Activated CD8-positive, alpha-beta T cell treated with anti-CD3 and anti-CD28 coated beads, Interleukin-2, amount 10 ng/mL, durations not matched to agents 7 days and 5 days (primary cell): ENCODE measurements at places on chromosomes 5 and 9. TPM values are rescaled to one million over a fixed set of nuclear protein-coding genes. Genes with fewer than 3 reads are reported as not detected.

Gene HTR1A
- total RNA-seq: not detected

Gene SLC34A1
- total RNA-seq: 2.0 TPM

Gene INSL4
- not detected for total RNA-seq

Gene FAM13B
- 39.7 TPM for total RNA-seq

Gene ARSI
- not detected for total RNA-seq

Gene DND1
- 4.1 TPM for total RNA-seq

Gene LCP2
- 386 TPM for total RNA-seq

Gene PCDHB13
- total RNA-seq: not detected

Gene IFNB1
- total RNA-seq: not detected

Gene FTMT
- not detected for total RNA-seq

Gene OR1Q1
- not detected for total RNA-seq

Gene TTC23L
- not detected for total RNA-seq

- no peak for DNase-seq
Measured at GRCh38 chr9:84499969-84500582, 159.5 kb upstream of the SLC28A3 start.

DNA sequence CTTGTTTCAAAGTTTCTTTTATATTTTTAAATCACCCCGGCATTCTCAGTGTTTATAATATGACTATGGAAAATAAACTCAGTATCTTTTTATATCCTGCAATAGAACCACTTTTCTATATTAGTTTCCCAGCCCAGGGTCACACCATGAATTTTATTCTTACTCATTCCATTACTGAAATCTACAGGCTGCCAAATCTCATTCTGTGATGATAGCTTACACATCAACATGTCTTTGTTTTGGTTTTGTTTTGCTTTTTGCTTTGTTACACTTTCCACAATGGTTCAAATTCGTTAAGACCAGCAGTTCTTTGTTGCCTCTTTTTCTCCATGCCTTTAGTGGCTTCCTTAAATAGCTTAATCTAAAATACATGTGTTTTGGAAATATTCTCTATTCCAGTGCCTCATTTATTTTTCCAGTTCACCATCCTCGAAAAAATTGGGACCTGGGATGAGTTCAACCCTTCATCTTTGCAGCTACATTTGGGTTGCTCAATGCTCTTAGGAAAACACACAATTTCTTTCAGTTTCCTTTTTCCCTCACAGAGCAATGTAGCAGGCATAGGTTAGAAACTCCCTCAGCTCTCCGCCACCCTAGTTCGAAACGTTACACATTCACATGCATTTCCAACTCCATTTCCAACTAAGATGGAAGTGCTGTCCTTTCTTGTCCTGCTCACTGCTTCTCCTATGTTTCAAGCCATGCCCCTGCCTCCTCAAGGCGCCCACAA lies 1146.3 kb downstream of the MAT2B start:
- no peak for DNase-seq

DNA sequence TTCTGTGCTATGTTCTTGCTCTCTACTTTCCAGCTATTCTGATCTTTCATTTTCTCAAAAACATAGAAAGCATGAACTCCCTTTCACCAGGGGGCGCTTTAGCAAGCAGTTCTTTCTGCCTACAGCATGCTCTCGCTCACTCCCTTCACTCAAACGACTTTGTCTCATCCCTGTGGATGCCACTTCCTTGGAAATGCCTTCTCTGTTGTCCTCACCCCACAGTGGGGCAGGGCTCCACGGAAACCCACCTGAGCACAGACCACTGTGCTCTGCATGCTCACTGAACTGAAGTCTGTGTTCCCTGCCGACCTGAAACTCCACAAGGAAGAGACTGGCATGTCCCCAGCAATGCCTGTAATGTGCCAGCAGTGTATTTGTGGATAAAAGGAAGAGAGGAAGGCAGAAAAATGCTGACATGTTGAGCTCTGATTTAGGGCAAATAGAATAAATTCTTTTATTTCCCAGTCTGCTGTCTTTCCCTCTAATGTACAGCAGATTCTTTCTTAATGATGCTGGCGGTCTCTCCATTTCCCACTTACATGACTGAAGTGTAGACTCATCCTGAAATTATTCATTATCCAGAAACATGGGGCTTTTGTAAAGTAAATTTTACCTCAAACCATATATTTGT lies 4.9 kb upstream of the ROR2 start:
- peak; percentile 59 for DNase-seq

DNA sequence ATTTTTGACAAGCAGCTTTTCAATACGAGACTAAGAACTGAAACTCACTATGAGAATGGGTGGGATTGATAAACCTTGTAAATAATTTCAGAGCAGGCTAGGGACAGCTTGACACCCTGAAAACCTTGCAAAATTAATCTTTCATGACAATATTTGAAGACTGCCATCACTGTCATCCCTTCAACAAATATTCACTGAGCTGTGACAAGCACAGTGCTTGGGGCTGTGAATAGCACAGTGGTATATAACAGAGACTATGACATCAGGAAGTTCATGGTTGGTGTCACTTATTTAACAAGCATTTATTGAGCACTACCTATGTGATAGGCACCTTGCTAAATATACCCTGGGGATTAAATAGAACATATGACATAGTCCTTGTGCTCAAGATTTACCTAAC lies 741.0 kb upstream of the RIOK2 start:
- no peak for DNase-seq

DNA sequence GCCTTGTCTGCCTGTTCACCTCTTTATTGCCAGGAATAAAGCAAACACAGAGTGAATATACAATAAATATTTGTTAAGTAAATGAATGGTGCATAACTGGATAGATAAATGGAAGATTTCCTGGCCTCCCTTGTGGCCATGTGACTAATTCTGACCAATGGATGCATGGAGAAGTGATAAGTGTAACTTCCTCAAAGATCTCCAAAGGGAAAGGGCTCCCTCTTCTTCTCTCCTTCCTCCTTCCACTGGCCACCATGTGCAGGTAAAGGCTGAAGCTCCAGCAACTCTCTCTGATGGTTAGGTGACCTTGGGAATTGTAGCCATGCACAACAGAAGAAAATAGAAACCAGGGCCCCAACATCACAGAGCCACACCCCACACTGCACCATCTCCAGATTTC lies 174.4 kb downstream of the EBF1 start:
- no peak for DNase-seq

GRCh38 chr5:9188131-9188530 lies 357.7 kb downstream of the SEMA5A start:
- DNase-seq: no peak

GRCh38 chr9:18516514-18516913 lies 42.6 kb downstream of the ADAMTSL1 start:
- DNase-seq: no peak

- DNase-seq: no peak
Measured at GRCh38 chr9:19133549-19134345, 6.5 kb upstream of the PLIN2 start.

DNA sequence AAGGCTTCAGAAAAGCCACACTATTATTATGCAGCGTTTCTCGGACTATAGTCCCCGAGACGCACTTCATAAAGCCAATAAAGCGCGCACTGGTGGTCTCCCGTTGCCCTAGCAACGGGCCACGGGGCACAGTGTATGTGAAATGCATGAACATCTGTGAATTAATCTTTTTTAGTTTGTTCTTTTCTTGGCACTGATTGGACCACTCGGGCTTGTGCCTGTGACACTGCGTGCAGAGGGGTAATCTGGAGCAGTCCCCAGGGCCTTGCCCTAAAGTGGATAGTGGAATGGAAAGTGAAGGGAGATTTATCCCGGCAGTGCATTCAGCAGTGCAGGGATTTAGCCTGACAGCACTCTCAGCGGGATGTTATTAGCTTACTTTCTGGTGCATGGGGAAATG lies 92.1 kb downstream of the TLE4 start:
- no peak for DNase-seq

- no peak for DNase-seq
Measured at GRCh38 chr5:76455531-76456133, 52.5 kb downstream of the IQGAP2 start.

DNA sequence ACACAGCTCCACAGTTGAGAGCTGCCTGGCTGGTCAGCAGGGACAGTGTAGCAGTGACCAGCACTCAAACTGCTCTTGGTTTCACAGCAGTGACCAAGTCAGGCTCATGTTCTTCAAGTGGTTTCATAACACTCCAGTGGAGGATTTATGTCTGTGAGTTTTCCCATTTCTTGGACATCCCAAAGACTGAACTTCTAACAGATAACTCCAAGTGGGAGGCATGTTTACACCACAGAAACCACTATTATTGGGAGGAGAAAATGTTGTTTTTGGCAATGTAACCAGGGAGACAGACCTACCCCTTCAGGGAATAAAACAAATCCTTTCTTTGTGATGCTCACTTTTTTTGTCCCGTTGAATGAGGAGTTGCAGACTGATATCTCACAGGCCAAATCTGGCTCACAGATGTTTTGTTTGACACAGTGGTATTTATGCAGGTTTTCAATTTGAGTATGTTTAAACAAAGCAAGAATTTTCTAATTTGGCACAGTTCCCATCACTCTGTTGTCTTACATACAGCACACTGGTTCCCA lies 141.5 kb downstream of the RMI1 start:
- no peak for DNase-seq

DNA sequence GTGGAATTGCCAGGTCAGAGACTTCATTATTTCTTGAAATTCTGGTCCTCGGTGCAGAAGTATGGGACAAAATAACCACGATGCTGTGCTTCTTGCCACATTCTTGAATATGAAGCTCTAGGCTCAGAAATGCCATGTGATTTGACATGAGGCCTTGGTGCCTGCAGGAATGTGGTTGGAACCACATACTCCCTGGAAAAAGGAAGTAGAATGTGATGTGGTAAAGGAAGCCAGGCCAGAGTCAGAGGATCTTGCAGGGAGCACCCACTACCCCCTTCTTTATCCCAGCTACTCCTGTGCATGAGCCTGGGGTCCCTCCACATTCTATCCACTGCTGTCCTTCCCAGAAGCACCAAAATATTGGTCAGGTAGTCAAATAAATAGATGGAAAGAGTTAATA lies 80.9 kb downstream of the FOXD1 start:
- no peak for DNase-seq

DNA sequence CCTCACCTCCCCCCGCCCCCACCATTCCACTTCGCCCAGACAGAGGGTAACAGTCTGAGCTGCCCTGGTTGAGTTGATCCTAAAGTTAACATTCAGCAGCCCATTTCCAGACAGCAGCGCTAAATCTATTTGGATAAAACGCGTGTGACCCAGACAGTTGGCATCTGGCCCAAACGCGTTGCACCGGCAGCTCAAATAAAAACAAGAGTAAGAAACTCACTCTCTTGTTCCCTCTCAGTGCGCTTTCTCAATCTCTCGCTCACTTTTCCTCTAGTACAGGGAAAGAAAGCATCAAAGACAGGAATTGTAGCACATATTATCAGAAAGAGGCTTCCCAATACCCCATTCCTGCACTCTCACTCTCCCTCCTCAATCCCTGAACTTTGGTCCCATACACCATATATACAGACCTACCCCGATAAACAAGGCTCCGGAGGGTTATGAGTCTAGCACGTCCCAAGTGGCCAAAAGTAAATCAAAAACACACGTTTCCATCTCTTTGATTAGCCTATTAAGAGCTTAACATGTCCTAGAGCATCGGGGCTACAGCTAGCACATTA lies 1.3 kb downstream of the ADAMTS6 start:
- peak; percentile 39 for DNase-seq

DNA sequence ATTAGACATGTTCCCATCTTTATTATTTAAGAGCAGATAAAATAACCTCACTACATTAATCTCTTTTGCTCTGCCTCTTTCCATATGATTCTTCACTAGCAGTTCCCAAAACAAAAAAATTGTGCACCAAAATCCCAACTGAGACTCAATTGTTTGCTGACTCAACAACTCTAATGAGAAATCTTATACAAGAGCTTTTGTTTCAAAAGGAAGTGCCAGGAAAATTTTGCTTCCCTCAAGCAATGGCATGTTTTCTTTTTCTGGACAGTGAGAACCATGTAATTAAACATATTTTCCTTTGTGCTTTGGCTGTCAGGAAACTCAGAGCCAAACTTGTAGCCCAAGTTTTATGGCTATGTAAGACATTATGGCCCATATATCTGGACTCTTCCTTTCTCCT lies 62.0 kb downstream of the TMC1 start:
- DNase-seq: no peak

DNA sequence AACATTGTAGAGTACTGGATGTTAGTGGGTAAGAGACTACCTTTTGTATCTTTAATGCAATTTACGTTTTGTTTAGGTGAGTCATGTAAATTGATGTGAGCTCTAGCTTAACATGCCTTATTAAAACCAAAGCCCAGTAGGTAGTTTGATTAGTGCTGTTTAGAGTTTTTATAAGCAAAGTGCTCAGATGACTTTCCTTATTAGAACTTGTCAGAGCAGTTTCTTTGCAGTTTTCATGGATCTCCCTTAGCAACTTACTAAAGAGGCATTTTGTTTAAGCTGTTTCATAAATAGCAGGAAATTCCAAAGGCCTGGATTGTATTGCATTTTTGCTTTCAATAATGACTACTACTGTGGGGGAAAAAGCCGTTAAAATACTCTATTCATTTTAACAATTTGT lies 14.5 kb downstream of the ZSWIM6 start:
- no peak for DNase-seq

GRCh38 chr5:75048457-75048953 lies 3.9 kb downstream of the GCNT4 start:
- DNase-seq: no peak

DNA sequence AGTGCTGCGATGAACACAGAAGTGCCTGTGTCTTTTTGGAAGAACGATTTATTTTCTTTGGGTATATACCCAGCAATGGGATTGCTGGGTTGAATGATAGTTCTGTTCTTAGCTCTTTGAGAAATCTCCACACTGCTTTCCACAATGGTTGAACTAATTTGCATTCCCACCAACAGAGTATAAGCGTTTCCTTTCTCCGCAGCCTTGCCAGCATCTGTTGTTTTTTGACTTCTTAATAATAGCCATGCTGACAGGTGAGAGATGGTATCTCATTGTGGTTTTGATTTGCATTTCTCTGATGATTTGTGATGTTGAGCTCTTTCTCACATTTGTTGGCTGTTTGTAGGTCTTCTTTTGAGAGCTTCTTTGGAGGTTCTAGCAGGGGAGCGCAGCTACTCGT lies 134.6 kb downstream of the TENT4A start:
- no peak for DNase-seq

- DNase-seq: no peak
Measured at GRCh38 chr5:66987949-66988838, 208.4 kb downstream of the CD180 start.

DNA sequence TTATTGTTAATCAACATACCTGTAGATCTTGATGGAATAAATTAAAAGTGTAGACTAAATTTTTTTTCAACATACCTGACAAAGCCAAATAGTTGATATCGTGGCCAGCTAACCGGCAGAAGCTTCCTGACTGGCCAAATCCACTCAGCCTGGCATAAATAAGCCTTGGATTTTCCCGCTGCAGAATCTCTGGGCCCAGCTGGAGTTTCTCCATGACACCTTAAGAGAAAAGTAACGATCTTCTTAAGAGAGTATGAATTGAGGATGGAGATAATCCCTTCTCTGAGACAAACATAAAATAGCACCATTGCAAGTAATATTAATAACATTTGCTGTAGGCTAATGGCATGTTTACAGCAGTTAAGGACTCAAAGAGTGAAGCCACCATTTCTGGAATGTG lies 2.2 kb downstream of the AMACR start:
- DNase-seq: no peak
